ENCODE measurements at places on chromosomes 12 and 14.

DNA sequence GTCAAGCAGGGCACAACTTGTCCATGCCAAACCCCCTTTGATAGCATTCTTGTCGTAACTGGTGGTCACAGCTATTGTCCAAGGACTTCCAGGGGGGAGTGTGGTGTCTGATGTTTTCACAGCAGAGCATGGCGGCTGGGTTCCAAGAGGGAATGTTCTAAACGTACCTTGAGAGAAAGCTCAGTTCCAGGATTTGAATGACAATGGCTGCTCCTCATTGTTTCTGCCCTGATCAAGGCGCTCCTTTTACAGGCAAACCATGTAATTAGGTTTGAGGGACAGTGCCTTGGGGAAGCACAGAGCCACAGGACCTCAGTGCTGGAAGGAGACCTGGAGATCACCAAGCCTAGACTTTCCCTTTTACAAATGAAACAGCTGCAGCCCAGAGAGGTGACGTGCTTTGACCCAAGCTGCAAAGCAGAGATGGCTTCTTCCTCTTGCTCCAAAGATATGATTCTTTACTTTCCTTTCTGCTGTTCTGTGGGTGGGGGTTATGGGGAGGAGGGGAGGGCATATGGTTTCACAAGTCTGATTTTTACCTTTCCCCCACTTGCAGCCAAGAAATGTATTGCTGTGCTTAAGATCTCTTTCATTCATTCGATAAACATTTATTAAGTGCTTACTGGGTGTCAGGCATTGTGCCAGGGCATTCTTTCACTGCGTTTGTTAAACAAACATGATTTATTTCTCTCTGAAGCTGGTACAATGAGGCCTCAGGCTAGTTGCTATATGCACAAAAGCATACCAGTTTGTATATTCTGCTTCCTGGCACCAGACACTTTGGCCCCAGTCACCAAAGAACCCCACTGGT lies 172.8 kb downstream of the KTN1 start:
- no peak for DNase-seq

GRCh38 chr14:105888784-105889665 lies 362.6 kb downstream of the TMEM121 start:
- no peak for DNase-seq

DNA sequence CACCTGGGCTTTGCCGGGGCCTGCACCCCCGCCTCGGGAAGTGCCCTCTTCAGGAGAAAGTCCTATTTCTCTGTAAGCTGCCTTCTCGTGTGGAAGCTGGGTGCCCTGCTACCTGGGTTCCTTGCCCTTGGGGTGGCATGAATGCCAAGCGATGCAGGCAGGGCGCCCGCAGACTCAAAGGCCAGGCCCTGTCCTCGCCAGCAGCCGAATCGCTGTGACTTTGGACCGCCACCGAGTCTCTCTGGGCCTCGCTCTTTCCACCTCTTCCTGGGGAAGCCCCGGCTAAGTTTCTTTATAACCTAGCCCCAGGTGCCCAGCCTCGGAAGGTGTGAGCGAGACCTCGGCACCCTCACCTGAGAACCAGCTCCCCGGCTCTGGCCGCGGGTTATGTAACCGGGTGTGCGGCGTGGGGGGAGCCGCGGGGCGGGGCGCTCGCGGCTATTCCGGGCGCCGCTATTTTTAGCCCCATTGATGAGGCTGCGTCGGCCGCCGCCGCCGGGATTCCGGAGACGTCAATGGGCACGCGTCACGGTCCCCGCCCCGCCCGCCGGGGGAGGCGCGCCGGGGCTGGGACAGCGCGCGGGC lies 14.6 kb upstream of the NR4A1 start:
- peak; percentile 77 for DNase-seq

GRCh38 chr12:1670358-1671268 lies 20.3 kb upstream of the ADIPOR2 start:
- DNase-seq: no peak

- no peak for DNase-seq
Measured at GRCh38 chr12:132279184-132279889, 50.1 kb downstream of the GALNT9 start.

- no peak for DNase-seq
Measured at GRCh38 chr12:42741771-42742510, 152.4 kb upstream of the PRICKLE1 start.

GRCh38 chr12:22306311-22306710 lies 28.2 kb downstream of the ST8SIA1 start:
- no peak for DNase-seq
